Activated B cell treated with CpG ODN at 0.5 μM for 24 hours (primary cell): ENCODE measurements at places on chromosomes 11 and 22. TPM values are rescaled to one million over a fixed set of nuclear protein-coding genes. Genes with fewer than 3 reads are reported as not detected.

Gene TMPRSS13
- 3.4 and 3.7 TPM in 2 replicates for total RNA-seq

Gene IGSF9B
- 0.83 and 2.0 TPM in 2 replicates for total RNA-seq

Gene SMC1B
- 0.13 TPM in 1 of 2 replicates, not detected in the other for total RNA-seq

Gene SHANK3
- total RNA-seq = not detected in 2 replicates

Gene CREB3L1
- total RNA-seq = not detected in 2 replicates

Gene PRODH
- total RNA-seq = not detected in 2 replicates

Gene SMPD1
- total RNA-seq = 14.1 and 16.9 TPM in 2 replicates

Gene CCDC73
- 0.07 TPM in 1 of 2 replicates, not detected in the other for total RNA-seq

Gene C11orf42
- total RNA-seq = not detected in 2 replicates

Gene PLAAT5
- total RNA-seq = not detected in 2 replicates

Gene THRSP
- not detected in 2 replicates for total RNA-seq
